ENCODE measurements at places on chromosomes 16 and 17. TPM values are rescaled to one million over a fixed set of nuclear protein-coding genes. Genes with fewer than 3 reads are reported as not detected.

Gene MT4
- not detected for total RNA-seq

Gene ABCC3
- total RNA-seq, result 4.5 TPM

Gene MFAP4
- total RNA-seq, result 104 TPM

Gene MYADML2
- total RNA-seq, result 1.4 TPM

Gene LDHD
- total RNA-seq, result 28.8 TPM

Gene C16orf96
- 0.24 TPM for total RNA-seq

Gene NPIPB9
- total RNA-seq, result 0.70 TPM

Gene KCNH6
- not detected for total RNA-seq

Gene CYBA
- 132 TPM for total RNA-seq

Gene NF1
- total RNA-seq, result 51.4 TPM

Gene TP53TG3C
- total RNA-seq, result not detected

Gene SSTR5
- 2.7 TPM for total RNA-seq

Gene FBXW10B
- total RNA-seq, result not detected

Gene TP53TG3
- total RNA-seq, result not detected

Gene NHLRC4
- total RNA-seq, result 0.43 TPM

Gene PRR15L
- total RNA-seq, result 1.2 TPM

Gene RILP
- total RNA-seq, result 60.7 TPM

Measured in right atrium auricular region (tissue), 2 donors.